Renal pelvis (tissue), 12 donors: ENCODE measurements at places on chromosomes 7 and 10.

- peak; percentile 69 for DNase-seq
Measured at GRCh38 chr10:63866075-63866746, 345.0 kb downstream of the REEP3 start.

DNA sequence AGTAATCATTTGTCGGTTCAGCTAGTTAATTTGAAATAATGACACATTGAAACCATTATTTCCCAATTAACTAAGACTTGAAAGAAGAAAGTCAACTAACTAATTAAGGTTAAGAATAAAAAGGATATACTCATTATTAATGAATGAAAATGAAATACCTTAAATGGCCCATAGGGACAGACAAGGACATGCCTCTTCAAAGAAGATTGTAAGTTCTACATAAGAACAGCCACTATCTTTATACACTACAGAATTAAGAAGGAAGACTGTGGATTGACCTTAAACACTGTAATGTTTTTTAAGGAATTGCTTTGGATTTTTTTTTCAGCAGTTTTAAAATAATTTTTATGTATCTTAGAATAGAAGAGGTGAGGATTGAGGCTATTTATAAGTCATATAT, 60.7 kb downstream of the CSTF2T start:
- no peak for DNase-seq

- no peak for DNase-seq
Measured at GRCh38 chr10:95392681-95393164, 101.9 kb upstream of the PDLIM1 start.

DNA sequence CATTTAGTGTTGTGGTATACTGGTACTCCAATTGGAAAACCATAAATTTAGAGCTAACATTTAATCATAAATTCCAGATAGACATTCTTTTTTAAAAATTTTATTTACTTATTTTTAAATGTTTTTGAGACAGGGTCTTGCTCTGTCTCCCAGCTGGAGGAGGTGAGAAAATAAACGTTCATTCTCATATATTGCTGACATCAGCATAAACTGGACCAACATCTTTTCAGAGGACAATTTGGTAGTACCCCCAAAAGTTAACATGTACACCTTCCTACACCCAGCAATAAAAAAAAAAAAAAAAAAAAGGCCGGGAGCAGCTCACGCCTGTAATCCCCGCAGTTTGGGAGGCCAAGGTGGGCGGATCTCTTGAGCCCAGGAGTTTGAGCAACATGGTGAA, 5.2 kb downstream of the TAS2R60 start:
- DNase-seq = no peak

DNA sequence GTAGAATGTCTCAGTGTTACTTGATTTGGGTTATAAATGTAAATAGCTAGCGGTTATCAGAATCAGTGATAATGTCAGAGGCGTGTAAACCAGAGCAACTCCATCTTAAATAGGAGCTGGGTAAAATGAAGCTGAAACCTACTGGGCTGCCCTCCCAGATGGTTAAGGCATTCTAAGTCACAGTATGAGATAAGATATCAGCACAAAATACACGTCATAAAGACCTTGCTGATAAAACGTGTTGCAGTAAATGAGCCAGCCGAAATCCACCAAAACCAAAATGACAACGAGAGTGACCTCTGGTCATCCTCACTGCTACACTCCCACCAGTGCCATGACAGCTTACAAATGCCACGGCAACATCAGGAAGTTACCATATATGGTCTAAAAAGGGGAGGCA, 172.3 kb downstream of the CHRM2 start:
- DNase-seq = no peak

- DNase-seq = no peak
Measured at GRCh38 chr7:142671506-142671905, 77.8 kb upstream of the PRSS1 start.

DNA sequence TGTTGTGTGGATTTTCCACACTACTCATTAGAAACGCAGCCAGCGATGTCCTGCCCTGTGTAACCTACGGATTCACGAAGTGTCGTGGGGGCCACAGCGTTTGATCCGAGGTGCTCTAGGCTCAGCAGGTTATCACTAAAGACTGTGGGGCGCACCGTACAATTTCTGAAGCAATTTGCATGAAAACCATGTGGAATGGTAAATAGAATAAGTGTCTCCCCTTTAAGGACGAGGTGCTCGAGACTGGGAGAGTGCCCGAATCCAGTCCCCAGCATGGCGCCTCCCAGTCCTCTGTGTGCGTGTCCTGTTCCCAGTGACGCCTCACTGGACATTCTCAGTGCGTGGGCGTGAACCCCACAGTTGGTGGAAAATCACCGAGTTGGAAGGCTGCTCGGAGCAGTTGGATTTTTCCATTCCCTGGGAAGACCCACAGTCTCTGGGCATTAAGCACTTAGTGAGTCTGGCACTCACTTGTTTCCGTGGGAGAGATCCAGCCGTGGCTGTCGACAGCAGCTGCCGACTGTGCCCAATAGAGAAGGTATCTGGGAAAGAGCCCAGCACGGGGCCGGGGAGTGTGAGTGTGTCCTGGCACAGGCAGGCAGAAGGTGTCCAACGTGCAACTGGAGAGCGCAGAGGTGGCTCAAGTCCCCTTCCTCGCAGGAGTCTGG, 37.0 kb downstream of the PFKP start:
- no peak for DNase-seq

DNA sequence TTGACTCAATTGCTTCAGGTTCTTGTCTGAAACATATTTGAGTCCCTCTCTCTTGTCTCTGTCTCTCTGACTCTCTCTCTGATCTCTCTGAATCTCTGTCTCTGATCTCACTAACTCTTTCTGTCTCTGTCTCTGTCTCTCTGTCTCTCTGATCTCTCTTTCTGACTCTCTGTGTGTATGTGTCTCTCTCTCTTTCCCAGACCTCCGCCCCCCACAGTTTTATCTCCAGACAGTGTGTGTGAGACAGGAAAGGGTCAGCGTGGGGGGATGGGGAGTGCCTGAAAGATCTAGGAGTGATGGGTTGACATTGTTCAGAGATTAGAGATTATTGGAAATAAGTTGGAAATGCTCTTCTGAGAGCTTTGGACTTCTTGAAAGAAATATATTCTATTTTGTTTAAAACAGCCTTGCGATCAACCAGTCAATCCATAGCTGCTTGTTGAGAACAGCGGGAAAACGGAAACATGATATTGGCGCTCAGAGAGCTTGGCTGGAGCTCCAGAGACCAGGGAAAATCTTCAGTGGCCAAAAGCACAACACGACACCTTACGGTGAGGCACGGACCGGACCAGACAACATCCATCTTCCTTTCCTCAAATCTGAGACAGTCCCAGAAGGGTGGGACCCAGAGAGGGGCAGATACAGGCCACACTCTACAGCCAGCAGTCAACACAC, 35.5 kb downstream of the CALML3 start:
- no peak for DNase-seq

DNA sequence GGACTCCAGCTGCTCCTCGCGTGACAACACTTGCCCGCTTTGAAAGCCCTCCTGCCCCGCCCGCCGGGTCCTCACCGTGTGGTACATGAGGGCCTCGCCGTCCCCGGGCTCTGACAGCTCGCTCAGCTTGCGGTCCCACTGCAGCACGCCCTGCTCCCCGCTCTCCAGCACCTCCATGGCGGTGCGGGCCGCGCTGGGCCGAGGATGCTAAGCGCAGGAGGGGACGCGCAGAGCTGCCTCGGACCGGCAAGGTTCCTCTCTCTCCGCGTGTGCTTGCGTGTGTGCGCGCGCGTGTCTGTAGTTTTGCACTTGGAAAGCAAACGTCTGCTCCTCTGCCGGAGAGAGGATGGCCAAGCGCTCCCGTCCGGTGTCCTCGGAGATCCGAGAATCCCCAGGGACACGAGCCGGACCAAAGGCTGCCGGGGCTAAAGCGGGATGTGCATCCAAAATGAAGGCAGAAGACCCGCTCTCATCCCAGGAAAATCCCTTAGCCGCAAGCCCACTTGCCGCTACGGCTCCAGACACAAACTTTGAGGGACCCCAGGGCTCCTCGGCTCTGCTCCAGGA, at the start of gene CREB3L2:
CREB3L2 (minus strand) TSS at position 558 of the 567 bp plus-strand sequence; CDS start at position 177, 381 bp downstream.
- DNase-seq = peak; percentile 68

DNA sequence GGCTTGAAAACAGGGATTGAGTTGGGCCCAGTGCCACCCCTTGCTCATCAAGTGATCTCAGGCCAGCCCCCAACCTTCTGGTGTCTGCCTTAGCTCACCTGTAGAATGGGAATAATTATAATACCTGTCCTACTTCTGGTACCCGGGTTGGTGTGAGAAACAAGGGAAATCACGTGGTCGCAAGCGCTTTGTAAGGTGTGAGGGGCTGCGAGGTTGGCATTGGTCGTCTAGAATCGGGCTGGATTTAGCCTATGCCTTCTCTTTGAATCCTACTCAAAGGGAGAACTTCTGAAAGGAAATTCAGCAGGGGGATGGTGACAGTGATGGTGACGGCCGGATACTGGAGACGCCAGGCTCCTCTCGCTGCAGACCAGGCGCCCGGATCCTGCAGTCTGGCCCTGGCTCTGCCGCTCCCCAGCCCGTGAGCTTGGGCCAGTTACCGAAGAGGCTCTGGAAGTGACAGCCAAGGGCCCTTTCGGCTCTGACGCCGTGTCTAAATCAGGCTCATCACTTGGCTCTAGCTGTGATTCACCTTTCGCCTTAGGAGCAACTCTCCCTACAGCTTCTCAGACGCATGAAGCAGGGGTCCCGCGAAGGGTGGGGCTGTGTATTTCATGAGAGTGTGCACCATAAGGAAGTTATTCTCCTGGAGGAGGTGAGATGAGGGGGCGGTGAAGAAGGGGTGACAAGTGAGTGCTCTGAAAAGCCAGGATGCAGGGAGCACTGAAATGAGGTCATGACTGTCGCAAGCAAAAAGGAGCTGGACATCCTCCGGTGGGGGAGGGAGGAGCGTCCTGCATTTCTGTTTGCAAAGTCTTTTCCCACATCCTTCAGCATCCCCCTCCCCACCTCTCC, 4.0 kb upstream of the CREB5 start:
- DNase-seq = peak; percentile 54

DNA sequence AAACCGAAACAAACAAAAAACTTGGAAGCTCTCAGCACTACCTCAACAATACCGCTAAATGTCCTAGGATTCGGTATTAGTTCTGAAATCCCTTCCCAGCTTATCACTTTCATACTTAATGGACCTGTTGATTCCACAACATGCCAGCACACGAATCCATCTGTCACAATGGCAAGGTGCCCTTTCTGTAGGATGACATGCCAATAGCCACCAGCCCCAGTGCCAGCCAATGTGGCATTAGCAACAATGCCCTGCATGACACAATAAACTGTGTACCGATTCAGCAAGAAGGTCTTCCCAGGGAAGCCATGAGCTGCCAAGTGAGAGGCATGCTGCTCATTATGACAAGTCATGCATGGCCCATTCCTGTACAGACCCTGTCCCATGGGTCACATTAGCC, 35.6 kb upstream of the CHCHD3 start:
- no peak for DNase-seq

DNA sequence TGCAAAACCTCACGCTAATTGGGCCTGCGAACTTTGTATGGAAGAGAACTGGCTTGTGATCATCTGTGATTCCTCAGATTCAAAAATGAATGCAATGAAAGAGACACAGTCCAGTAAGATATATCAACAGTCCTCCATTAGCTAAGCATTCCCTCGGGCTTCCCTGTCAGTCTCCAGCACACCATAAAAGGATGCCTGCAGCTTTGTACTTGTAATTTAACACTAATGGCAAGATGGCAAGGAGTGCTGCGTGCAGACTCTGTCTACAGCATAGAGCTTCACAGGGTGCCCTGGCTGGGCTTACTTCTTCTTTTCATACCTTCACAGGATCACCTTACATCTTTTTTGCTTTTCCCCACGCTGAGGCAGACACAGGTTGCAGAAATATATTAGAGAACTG, 200.0 kb downstream of the GFRA1 start:
- DNase-seq = no peak

DNA sequence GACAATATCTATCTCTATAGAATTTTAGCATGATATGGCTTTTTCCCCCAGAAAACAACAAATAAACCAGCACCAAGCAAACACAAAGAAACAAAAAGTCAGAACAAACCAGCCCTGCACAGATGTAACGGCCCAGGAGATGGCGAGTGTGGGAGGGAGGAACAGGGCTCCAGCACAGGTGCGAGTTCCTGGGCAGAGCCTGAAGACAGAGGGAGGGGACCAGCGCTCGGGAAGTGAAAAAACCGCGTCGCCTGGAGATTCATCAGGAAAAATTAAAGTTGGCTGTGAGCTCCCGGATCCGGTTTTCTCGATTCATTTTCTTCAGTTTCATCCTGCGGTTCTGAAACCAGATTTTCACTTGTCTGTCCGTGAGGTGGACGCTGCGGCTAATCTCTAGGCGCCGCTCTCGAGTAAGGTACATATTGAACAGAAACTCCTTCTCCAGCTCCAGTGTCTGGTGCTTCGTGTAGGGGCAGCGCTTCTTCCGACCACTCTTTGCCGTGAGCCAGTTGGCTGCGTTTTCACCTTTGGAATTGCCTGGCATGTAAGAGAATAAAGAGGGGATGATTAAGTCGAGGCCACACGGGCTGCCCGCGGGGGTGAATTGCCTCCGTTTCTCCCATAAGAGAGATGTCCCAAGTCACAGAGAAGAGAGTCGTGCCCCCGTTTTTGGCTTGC, 2.3 kb downstream of the HOXA10 start:
- no peak for DNase-seq

DNA sequence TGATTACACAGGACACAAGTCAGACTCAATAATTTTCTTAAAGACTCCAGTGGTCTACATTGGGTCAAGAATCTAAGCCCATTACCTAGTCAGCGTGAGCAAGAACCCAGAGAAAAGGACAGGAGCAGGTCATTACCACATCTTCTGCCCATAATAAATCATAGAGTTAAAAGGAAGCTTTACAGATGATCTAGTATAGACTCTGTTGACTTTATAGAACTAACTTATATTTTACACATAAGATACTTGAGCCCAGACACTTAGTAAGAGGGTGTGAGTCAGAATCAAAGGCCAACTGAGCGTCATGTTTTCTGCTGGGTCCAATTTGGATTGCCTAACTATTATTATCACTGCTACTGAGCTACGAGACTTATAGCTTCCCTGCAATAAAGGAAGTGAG, 206.1 kb upstream of the NPSR1 start:
- no peak for DNase-seq

DNA sequence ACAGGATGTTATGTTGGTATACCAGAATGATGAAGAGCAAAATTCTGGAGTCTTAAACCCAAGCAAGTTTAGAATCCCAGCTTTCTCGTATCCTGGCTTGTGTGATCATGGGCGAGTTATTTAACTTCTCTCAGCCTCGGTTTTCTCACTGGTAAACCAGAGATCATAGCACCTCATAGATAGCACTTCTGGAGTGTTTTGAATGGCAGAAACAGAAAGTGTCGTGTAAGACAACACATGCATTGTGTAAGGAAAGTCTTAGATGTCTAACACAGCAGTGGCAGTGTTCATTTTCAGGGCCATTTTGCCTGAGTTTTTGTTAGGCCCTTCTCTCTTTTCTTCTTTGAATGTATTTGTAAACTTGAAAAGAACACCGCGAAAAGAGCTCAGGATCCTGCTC, 465.1 kb downstream of the AUTS2 start:
- no peak for DNase-seq

DNA sequence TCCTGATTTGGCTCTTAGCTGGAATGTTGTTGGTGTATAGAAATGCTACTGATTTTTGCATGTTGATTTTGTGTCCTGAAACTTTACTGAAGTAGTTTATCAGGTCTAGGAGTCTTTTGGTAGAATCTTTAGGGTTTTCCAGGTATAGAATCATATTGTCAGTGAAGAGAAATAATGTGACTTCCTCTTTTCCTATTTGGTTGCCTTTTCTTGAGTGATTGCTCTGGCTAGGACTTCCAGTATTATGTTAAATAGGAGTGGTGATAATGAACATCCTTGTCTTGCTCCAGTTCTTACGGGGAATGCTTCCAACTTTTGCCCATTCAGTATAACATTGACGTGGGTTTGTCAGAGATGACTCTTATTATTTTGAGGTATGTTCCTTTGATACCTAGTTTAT, 52.0 kb downstream of the ZNF783 start:
- DNase-seq = no peak
